ENCODE measurements at places on chromosomes 3 and 15.

DNA sequence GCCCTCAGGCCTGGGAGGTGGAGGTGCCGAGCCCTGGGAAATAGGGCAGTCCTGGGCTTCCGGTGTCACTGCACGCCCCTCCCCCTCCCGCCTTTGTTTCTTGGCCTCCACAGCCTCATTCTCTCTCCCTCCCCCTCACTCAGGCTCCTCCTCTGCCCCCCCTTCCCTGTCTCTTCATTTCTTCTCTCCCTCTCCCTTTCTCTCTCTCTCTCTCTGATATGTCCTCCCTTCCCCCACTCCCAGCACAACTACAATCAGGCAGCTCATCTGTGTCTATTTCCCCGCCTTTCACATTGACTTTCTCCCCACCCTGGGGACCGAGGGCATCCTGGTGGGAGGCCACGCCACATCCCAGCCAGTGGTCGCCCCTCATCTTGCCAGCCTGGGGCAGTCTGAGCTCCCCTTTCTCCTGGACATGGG, 40.2 kb downstream of the IDH2 start:
- DNase-seq: no peak

GRCh38 chr3:42569593-42570142, 12.1 kb downstream of the SEC22C start:
- DNase-seq: no peak

GRCh38 chr3:35320646-35321407, 318.5 kb upstream of the ARPP21 start:
- no peak for DNase-seq

GRCh38 chr3:97291901-97292300, 472.7 kb upstream of the ARL6 start:
- no peak for DNase-seq

DNA sequence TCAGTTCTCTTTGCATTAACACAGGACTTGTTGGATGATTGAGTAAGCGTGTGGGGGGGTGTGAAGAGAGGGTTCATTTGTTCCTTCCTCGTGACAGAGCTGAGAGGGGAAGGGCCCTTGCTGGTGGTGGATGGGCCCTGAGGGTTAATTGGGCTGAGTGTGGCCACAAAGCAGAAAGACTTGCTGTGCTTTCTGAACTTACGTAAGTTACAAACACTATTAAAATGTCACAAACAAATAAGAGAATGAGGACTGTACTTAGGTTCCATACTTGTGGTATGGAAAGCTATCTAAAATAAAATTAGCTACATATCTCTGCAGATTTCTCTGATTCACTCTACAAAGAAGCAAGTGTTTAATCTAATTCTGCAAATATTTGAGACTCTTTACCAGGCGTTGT, 231.3 kb downstream of the LPP start:
- DNase-seq: no peak

- no peak for DNase-seq
These were observed 42.9 kb downstream of the HAPLN3 start for GRCh38 chr15:88852476-88852875.

GRCh38 chr15:89226359-89227221, 5.2 kb upstream of the RLBP1 start:
- DNase-seq: no peak

- no peak for DNase-seq
These were observed 142.7 kb downstream of the NSMCE3 start for GRCh38 chr15:29126821-29127461.

- no peak for DNase-seq
These were observed 186.7 kb downstream of the NLGN1 start for GRCh38 chr3:173584093-173584837.

DNA sequence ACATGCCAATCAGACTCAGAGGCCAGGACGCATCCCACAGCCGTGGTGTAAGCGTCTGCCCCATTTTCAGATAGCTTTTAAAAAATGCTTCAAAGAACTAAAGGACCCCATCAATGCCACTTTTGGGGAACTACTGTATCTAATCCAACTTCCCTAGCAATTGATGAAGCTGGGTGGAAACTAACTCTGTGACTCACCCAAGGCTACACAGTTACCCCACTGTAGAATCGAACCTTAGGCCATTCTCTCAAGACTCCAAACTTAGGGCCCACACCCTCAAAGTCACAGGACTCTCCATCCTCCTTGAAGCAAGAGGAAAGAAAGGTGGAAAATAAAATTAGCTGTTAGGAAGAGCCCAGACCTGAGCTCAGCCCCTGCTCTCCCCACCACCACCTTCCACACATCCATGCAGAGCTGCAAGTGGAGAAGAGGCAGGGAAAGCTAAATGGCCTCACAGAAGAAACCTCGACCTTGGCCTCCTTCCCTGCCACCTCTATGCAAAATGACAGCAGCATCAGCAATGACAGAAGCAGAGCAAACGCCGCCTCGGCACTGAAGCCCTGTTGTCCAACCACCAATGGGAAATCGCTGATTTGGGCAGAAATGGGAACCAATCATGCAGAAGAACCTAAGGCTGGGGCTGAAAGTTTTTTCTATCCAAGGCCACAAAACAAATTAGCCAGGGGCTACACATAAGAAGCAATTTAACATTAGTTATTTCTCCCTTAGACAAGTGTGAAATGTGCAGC, 22.2 kb downstream of the ANP32A start:
- no peak for DNase-seq

- DNase-seq: no peak
These were observed 339.3 kb downstream of the NSUN3 start for GRCh38 chr3:94402126-94402525.

GRCh38 chr3:37521429-37521828, 340.3 kb upstream of the CTDSPL start:
- DNase-seq: no peak

- DNase-seq: no peak
These were observed 8.9 kb downstream of the SEMA5B start for GRCh38 chr3:123018683-123019082.

DNA sequence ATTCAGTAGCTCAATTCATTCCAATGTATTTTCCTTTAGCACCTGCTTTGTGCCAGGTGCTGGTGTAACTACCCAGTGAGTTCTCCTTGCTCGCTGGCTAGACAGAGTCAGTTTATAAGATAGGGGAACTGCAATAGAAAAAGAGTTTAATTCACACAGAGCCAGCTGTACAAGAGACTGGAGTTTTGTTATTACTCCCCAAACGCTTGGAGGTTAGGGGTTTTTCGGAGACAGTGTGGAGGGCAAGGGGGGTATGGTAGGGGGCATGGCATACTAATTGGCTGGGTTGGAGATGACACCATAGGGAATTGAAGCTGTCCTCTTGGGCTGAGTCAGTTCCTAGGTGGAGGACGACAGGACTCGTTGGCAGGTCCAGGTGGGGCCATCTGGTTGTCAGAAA, 5.4 kb upstream of the CFAP91 start:
- DNase-seq: no peak

DNA sequence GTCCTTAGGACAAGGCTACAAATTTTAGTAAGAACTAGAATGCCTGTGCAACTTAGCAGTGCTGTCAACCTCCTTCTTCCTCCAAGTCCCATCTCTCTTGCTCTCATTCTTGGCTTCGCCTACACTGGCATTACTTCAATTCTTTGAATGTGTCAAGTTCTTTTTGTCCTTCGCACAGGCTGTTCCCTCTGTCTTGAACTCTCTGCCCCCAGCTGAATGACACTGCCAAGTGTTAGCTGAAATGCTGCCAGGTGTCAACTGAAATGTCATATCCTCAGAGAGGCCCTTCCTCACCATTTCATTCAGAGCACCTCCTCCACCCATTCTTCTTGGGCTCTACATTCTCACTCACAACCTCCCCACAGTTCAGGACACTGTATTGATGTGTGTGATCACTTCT, 48.8 kb upstream of the PSMD6 start:
- DNase-seq: no peak

- no peak for DNase-seq
These were observed 201.7 kb upstream of the CHRNA7 start for GRCh38 chr15:31828594-31828993.

- DNase-seq: no peak
These were observed 45.5 kb downstream of the CBLB start for GRCh38 chr3:105823149-105823867.

Data from activated CD8-positive, alpha-beta memory T cell treated with anti-CD3 and anti-CD28 coated beads for 4 hours (primary cell).